NCI-H2029 (cell line): ENCODE measurements at places on chromosomes 2 and 18.
A peak's percentile ranks its signal among the peaks of the same experiment; 100 is the strongest.

DNA sequence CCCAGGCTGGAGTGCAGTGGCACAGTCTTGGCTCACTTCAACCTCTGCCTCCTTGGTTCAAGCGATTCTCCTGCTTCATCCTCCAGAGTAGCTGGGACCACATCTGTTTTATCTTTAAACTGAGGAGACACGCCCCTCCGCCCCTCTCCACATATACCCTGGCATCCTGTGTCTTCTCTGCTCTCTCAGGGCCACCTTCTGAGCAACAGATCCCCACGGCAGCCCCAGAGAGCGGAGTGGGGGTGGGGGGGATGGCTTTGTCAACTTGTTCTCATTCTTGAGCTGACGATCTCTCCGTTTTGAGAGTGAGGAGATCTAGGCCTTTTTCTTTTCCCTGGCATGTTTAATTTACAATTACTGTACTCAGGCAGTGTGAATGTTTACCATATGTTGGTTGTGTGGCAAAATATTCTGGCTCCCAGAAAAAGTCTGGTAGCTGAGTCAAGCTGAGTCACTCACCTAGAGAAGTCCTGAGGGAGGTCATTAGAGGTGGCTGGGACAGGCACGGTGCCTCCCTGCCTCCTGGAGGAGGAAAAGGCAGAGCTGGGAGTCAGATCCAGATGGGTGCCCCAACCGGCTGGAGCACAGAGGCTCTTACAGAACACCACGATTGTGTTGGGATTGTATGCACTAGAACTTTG, 19.5 kb upstream of the ID2 start:
- no peak for DNase-seq

GRCh38 chr18:58580623-58581022, 48.3 kb downstream of the ALPK2 start:
- DNase-seq: no peak

DNA sequence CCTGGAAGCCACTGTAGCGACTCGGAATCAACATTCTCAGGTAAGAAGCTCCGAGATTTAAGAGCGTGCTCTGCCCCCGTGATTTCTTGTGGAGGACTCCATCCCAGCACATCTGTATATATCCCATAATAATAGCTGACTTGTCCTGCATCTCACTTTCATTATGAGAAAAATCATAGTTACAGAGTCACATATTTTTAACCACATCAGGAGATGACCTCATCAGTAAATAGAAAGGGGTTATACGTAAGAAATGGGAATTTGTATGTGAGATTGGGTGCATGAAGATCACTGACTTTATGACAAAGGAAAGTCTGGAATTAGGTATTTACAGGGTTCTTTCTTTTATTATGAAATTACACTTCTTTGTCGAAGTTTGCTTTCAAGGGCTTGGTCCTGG, 16.4 kb upstream of the TMEM18 start:
- DNase-seq: no peak

- no peak for DNase-seq
Measured at GRCh38 chr2:175371378-175371777, 189.9 kb upstream of the ATP5MC3 start.

DNA sequence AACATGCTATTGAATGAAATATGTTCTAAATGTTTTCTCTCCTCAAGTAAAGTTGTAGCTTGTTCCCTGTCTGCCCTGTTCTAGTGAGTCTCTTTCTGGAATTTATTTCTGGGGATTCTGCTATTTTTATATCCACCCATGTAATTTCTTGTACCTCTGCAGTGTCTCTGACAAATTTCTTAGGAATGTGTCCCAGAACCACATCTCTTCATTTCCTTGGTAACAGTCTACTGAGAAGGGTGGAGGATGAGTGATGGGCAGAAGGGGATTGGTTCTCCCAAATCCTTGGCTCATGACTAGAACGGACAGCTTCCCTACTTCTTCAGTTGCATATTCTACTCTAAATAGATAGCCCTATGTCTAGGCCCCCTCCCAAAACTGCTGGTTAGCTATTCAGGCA, 490.6 kb upstream of the LINC00305 start:
- no peak for DNase-seq

- DNase-seq: no peak
Measured at GRCh38 chr18:10319026-10319425, 135.4 kb upstream of the APCDD1 start.

- no peak for DNase-seq
Measured at GRCh38 chr2:174632841-174633622, 35.4 kb upstream of the WIPF1 start.

- no peak for DNase-seq
Measured at GRCh38 chr2:192004188-192004963, 157.5 kb upstream of the CAVIN2 start.

DNA sequence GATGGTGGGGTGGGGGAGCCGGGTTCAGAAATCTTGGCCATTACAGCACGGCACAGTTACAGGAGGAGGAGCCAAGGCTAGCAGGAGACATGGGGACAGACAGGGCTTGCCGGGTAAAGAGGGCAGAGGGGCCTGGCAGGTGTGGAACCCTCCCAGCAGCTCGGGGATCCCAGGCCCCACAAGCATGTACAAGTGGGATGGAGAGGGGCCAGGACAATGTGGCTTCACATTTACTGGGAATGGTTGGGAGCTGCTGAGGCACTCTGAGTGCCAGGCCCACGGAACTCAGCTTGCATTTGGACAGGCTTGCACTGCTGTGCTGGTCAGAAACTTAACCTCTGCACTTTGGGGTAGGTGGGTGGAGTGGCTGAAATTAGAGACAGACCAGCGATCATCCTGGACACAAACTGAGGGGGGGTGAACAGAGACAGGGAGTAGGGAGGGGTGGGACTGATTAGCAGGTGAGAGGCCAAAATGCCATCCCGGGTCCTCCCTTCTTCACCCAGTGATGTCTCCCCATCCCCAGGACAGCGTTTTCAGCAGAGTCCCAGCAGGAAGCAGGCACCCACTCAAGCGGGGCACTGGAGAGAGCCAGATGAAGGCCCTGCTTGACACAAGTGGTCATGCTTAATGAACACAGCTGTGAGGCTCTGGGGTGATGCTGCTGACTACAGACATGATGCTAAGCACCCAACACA, 9.6 kb downstream of the PER2 start:
- DNase-seq: peak; percentile 16

DNA sequence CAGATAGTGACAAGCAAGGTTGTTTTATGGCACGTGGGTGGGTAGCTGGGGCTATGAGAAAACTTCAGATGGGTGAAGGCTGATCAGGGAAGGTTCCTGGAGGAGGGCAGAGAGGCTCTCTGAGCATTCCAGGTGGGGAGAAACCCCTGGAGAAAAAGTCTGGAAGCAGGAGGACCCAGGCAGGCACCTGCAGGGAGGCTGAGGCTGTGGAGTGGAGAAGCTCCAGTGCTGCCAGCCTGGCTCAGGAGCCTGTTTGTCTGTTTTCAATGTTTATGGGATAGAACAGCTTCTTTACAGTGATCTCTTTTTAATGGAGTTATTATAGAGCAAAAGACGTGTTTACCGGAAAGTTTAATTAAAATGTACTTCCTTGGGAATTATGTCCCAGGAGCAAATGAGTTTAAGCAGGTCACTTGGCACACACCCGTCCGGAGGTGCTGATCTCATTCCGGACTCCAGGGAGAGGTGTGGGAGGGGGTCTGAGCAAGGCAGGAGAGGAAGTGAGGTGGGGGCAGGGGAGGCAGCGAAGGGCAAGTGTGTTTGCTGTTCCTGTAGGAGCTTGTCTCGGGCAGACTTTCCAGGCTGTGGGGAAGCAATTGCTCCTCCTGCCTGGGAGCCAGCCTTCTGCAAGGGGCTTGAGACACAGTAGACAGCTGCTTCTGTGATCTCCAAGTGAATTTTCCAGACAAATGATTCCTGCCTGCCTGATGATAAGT, 239.5 kb downstream of the MYCN start:
- no peak for DNase-seq

DNA sequence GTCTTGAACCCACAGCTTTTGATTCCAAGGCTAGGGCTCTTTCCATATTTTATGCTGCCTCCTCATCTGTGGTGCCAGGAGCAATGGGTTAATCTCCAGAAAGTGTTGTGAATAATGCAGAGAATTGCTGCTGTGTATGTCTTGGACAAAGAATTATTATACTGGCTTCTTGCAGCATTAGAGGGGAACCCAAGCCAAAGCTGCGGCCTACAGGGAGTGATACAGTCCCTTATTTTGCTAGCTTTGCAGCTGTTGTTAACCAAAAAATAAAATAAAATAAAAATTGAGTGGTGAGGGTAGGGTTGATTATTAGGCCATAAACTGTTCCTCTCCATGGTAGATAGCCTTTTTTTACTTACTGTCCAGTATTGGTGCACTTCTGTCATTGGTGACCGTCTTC, 16.7 kb downstream of the WIPF1 start:
- DNase-seq: no peak

GRCh38 chr2:239235311-239235710, 165.5 kb downstream of the HDAC4 start:
- DNase-seq: no peak

- peak; percentile 62 for DNase-seq
Measured at GRCh38 chr18:63317982-63318888, 1.3 kb downstream of the BCL2 start.

DNA sequence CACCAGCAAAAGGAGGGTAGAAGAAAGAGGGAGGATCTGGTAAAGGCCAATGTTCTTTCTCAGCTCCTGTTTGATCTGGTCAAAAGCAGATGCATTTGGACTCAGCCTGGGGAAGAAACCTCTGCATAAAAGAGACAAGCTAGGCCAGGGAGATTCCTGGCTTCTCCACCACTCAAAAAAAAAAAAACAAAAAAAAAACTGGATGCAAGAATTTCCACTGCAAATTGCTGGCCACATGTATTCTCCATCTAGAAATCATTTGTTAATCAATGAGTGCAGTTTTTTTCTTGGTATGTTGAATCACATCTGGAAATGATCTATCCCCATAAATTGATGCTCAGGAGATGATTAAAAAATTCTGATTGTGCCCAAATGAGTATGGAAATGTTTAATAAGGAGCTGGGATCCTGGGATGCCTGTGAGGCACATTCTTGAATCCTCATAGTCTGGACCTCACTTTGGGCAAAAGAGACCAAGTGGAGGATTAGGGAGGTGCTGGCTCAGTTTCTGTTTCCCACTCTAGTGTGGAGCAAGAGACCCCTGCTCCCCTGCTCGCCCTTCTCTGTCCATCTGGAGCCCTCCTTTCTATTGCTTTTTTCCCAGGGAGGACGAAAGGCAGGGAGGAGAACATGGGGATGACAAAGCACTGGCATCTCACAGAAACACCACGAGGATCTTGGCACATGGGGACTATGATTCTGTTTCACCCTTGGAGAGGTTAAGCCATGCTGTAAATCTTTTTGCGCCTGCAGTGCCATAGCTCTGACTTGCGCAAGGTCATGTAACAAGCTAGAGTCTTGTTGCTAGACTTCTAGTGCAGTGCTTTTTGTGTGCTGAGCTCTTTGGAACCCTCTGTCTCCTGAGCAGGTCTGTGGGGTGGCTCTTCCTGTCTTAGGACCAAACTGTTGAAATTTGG, 57.6 kb downstream of the APOB start:
- no peak for DNase-seq

DNA sequence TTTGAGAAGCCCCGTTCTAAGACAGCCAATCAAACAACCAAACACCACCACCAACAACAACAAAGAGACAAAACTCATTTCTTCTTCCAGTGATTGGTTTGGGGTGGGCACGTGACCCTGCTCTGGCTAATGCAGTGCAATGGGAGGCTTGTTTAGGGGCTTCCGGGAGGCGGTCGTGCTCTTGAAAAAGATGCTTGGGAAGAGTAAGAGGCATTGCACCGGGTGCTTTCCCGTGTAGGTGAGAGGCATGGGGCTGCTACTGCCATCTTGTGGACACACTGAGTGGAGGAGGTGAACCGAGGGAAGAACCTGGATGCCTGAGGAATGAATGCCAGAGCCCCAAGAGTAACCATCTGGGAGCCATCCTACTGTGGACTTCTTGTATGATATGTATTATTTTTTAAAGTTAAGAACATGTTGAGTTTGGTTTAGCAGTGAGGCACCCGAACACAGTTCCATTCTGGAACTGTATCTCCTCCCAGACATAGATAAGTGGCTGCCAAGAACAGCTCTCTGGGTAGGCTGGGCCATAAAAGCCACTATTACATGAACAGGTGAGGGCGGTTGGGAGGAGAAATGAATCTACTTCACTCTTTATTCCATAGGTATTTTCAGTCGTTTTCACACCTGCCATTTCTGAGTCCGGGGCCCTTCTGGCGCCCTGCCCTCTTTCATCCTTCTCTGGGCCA, 19.1 kb upstream of the ARHGAP25 start:
- DNase-seq: peak; percentile 27

- DNase-seq: no peak
Measured at GRCh38 chr2:101614127-101614759, 83.3 kb upstream of the MAP4K4 start.

DNA sequence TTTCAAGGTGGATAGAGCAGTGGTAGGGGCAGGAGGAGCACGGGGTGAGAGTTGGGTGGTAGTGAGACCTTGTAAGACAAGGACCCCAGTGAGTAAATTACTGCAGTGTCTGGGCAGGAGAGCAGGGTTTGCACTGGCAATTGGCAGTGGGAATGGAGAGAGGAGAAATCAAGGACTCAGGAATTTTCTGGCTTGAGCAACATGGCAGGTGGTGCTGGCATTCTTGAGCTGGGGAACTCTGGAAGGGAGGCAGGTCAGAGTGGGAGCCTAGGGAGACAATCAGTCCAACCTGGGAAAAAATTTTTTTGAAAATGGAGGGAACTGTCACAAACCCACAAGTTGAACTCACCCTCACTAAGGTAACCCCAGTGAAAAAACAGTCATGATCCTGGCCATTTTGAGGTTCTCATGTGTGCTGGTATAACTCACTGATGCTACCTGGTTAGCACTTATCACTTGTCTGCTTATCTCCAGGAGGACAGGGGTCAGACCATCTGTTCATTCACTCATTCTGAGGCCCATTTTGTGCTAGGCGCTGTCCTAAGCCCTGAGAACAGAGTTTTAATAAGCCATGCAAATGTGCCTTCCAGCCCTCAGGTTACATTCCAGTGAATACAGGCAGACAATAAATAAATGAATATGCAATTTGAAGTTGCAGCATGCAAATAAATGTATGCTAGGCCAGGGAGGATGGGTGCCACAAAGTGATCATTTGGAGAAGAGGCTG, 92.2 kb upstream of the SEC11C start:
- DNase-seq: no peak

- DNase-seq: no peak
Measured at GRCh38 chr2:16186661-16187481, 246.5 kb downstream of the MYCN start.

DNA sequence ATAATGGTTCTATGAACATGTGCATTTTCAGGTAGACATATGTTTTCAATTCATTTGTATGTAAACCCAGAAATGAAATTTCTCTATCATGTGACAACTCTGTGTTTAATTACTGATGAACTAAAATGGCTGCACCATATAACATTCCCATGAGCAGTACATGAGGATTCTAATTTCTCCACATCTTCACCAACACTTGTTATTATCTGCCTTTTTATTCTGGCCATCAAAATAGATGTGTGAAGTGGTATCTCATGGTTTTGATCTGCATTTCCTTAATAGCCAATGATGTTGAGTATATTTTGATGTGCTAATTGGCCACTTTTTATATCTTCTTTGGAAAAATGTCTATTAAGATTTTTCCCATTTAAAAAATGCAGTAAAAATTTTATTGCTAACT, 205.1 kb upstream of the SMAD7 start:
- no peak for DNase-seq
